NCI-H1105 (cell line): ENCODE measurements at places on chromosomes 6 and 20.

- DNase-seq = no peak
Observed at GRCh38 chr6:128696691-128697689, 176.6 kb upstream of the PTPRK start.

GRCh38 chr6:135183532-135184440, 2.7 kb downstream of the MYB start:
- peak; percentile 56 for DNase-seq

GRCh38 chr20:38825901-38826625, 20.6 kb downstream of the PPP1R16B start:
- DNase-seq = peak; percentile 78

GRCh38 chr6:42200035-42200434, 5.3 kb upstream of the GUCA1B start:
- no peak for DNase-seq

- no peak for DNase-seq
Observed at GRCh38 chr6:140644017-140644416, 1269.6 kb upstream of the CITED2 start.

DNA sequence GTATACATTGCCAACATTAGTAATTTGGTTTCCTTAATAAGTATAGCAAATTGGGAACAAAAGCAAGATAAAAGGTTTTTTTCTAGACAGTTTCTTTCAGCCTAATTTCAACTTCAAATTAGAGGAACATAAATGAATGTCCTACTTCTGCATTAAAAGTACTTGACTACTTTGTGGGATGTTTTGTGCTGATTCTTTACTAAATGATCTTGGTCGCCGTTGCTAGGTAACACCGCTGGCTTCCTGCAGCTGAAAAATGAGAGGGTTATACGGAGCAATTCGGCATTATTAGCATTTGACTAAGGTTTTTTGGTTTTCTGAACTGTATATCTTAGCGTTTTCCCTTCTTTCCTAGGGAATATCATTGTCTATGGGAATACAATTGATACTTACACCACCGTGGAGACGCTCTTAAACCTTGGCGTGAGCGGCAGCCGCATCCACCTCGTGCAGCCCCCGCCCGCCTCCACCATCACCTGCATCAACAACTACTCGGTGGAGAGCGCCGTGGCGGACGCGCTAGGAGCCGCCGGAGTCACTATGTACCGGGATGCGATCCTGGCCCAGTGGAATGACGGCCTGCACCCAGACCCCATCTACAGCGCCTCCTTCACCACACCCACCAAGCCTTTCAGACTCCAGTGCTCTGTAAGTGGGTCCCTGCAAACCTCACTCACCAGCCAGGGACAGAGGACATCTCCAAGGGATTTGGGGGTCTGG, 90.9 kb upstream of the INSM1 start:
- DNase-seq = no peak

- no peak for DNase-seq
Observed at GRCh38 chr6:37027036-37027720, 21.7 kb downstream of the FGD2 start.

- no peak for DNase-seq
Observed at GRCh38 chr6:141587482-141588266, 545.1 kb upstream of the GJE1 start.

GRCh38 chr20:62823688-62824475, 7.0 kb downstream of the COL9A3 start:
- DNase-seq = no peak

GRCh38 chr6:147023581-147023980, 180.6 kb upstream of the STXBP5 start:
- no peak for DNase-seq

GRCh38 chr6:30845183-30845582, 39.1 kb upstream of the DDR1 start:
- no peak for DNase-seq

DNA sequence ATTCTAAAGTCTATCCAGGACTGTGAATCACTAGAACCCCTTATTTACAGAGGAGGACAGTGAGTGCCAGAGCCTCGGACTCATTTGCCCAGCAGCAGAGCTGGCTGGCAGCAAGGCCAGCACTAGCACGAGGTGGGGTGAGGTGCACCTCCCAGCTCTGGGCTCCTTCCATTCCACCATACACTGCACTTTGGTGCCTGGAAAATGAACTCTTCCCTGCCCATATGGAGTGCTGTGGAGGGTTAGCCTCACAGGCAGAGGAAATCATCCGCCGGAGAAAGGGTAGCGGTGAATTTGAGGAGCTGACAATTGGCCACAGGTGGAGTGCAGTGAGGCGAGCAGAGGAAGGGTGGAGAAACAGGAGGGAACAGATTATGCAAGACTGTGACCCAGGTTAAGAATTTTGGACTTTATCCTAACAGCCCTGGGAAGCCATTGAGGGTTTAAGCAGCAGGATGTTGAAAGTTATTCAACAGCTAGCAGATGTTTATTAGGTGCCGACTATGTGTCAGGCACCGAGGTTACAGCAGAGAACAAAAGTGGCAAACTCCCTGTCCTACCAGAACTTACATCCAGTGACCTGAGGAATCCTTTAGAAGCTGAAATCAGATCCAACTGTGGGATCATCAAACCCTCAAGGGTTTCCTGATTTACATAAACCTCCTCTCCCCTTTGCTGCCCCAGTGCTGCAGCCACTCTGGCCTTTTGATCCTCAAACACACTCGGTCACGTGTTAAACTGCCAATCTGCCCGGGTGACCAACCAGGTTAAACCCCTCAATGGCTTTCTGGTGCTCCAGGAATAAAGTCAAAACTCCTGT, 6.2 kb downstream of the TRIM26 start:
- DNase-seq = no peak

DNA sequence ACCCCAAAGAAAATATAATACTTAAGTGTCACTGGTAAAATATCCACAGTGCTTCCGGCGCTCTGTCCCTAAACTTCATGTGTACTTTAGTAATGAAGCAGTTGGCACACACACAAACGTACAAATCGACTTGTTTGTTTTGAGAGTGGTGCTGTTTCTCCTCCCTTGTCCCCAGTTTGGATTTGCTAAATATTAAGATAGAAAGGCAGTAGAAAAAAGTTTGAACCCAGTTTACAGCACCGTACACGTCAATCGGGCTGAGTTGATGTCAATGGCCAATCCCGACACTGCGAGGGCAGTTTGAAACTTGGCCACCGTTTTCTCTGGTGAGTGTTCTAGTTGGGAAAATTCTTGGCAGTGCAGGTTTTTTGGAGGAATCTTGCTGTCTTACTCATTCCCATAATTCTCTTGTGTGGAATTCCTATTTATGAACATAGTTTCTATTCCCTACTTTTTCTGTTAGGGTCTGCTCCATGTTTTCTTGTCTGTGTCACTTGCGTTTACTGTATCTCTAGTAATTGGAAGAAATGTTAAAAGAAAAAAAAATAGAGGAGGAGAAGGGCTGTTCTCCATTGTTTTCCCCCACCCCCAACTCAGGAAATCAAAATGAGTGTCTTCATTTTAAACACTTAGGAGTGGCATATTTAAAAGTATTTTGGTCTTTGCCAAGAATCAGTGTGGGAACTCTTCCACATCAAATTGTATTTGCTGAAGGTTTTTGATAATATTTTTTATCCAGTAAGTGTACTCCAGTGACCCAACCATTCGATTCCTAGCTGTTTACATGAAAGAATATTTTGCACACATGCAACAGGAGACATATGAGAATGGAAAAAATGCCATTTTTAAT, 72.3 kb downstream of the OR2B2 start:
- peak; percentile 38 for DNase-seq

DNA sequence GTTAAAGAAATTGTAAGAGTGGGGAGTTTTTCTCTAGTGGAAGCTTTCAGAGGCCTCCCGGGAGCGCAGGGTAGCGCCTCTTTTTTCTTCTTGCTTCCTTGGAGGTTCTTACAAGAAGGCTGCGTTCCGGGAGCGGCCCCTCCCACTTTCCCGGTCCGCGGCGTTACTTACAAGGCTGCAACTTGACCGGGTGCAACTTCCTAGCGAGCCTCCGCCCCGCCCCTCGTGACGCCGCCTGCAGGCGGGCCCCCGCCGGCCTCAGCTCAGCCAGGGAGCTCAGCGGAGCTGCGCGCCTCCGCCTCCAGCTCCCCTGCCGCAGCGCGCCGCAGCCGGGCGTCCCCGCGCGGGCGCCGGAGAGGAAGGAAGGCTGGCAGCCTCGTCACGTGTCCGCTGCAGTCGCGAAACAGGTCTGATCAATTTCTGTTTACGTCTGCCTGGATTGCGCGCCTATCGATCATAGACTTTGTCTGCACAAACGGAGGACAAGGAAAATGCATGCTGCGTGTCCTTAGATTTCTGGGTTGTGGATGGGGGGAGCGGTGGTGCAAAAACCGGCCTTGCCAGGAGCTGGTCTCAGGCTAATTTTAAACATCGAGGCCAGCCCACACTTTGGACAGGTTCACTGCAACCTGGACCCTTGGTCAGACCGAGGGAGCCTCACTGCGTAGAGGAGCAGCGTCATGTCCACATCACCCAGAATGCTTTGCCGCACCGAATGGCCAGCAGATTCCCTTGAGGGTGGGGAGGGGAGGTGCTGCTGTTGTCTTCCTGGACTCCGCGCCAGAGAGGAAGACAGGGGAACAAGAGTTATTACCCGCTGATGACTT, at the start of the genes FAM217B and PPP1R3D:
Gene FAM217B, plus strand, starts transcription at position 261 of the 827 bp plus-strand sequence. CDS start 3,555 bp downstream, outside the sequence.
Gene PPP1R3D, minus strand, starts transcription at position 177 of the 827 bp plus-strand sequence. CDS start 374 bp downstream, outside the sequence.
- DNase-seq = peak; percentile 85

DNA sequence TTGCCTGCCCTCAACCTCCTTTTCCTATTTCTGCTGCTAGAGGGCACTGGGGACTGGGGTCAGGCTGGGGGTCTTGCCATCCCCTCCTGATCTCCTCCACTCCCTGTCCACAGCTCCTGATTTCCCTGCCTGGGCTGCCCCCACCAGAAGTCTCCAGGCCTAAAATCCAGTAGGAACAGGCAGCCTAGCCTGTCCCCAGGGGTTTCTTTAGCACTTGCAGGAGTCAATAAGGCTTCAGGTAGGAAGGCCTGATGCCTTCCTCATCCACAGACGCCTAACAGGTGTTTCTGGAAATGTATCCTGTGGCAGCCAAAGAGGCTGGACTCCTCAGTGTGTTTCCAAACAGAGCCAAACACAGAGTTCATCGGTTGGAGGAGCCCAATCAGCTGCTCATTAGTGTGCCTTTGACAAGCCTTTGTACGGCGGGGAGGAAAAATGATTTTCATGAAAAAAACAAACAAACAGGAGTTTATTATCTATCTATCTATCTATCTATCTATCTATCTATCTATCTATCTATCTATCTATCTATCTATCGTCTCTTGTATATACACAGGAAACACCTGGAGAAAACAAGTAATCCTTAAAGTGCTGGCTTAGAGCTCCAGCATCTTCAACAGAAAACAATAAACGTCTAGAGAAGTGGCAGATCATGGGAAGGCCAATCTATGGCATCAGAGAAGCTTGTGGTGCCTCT, 3.7 kb upstream of the RAET1E start:
- no peak for DNase-seq

DNA sequence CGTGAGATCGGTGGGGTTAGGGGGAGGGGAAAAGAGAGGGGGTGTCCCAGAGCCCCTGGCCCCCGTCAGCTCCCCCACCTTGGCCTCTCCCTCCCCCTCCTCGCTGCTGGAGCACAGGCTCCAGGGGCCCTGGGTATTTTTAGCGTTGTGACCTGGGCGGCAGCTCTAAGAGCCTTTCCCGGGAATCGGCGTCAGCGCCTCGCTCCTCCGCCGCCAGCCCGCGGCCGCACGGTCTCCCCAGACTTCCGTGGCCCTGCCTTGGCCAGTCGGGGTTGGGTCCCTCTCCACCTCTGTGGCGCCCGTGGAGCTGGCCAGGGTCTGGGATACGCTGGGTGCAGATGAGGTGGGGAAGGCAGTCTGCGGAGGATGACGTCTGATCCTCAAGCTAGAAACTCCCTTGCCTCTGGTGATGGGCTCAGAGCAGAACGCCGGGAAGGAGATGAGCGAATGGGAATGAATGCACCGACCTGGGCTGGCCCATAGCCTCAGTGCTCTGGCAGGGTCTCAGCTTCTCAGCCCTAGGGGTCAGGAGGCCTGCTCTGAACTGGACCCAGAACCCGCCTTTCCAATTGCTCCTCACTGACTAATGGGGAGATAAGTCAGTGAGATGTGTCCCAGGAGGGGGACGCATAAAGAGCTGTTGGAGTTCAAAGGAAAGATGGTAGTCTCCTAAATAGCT, 883 bp upstream of the DBNDD2 start:
- DNase-seq = peak; percentile 27

DNA sequence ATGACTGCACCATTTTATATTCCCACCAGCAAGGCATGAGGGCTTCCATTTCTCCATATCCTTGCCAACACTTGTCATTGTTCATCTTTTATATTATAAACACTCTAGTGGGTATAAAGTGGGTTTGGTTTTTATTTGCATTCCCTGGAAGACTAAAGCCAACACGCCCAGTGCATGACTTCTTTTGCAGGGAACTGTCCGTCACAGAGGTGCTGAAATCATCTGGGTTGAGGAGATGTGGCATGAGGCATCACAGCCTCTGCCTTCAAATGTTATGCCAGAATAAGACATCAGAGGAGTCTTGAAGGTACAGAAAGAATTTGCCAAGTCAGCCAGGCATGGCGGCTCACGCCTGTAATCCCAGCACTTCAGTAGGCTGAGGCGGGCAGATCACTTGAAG, 29.9 kb upstream of the FAM210B start:
- no peak for DNase-seq

DNA sequence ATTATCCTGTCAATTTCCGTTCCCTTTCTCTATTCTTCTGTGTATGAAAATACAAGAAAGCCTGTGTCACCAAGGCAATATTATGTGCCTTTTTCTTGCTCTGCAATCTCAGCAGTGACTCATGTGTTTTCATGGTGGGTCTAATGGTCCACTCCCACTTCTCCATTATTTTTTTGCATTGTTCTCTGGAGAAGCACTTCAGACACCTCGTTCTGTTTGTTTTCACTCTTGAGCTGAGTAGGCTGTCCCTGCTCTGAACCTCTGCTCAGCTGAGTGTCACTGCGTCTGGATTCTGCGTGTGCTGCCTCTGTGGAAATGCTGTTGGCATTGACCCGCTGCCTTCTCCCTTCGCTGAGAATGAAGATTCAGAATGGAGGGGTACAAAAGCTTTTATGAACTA, 230.6 kb downstream of the TMEM242 start:
- DNase-seq = peak; percentile 37

DNA sequence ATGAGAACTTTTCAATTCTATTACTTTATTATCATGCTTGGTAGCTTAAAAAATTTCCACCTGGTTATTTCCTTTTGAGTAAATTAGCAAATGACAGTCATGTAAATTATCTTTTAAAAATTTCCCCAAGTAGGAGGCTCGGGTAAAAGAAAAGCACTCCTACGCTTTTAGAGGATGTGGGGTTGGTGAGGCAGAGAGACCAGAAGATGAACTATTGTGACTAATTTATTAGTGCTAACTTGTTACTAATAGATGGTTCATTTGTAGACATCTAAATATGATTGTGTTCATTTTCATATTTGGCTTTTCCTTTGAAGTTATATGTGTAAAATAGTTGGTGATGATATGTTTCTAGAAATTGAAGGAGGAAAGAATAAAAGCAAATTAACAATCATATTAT, 27.0 kb downstream of the ZNF292 start:
- no peak for DNase-seq

DNA sequence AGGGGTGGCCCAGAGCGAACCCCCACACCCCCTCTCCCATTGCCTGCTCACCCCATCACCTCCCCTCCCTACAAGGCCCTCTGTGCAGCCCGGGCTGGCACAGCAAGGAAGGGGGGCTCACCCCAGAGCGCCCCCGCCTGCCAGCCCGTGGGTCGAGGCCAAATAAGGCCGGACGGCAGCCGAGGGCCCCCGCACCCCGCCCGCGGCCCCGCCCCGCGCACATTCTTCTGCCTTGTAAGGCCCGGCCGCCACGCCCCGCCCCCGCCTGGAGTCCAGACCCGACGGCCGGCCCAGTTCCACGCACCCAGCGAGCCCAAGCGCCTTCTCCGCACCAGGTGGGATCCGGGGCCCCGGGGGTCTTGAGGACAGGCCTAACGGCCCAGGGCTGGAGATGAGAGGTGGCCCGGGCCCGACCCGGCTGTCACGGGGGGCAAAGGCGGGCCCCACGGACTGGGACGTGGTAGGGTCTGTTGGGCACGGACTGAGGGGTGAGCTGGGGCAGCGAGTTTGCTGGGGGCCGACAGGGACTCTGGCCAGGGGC, at the start of gene MYL9:
Gene MYL9, plus strand, starts transcription at position 293 of the 541 bp plus-strand sequence. CDS start 3,366 bp downstream, outside the sequence.
- DNase-seq = no peak
